ENCODE measurements at places on chromosomes 11 and 22. TPM values are rescaled to one million over a fixed set of nuclear protein-coding genes. Genes with fewer than 3 reads are reported as not detected.

Gene KCNK4
- total RNA-seq: not detected

Gene TRPM5
- total RNA-seq: not detected

Gene PATE1
- not detected for total RNA-seq

Gene CLDN5
- total RNA-seq: 0.30 TPM

Gene TCN2
- total RNA-seq: 1.00 TPM

Gene KIRREL3
- total RNA-seq: not detected

Gene PGA4
- not detected for total RNA-seq

Gene KCNE3
- not detected for total RNA-seq

Gene SLC22A8
- total RNA-seq: not detected

Gene SIK3
- total RNA-seq: 32.6 TPM

Gene OR51E2
- not detected for total RNA-seq

Gene ETS1
- total RNA-seq: 488 TPM

Gene RAB38
- 1.6 TPM for total RNA-seq

Gene SLC7A4
- total RNA-seq: not detected

All from T-helper 2 cell treated with Interferon-gamma antibody and Interleukin-4, amounts not matched to agents 100 ng/mL and 5 ng/mL, for 36 hours (primary cell).